ENCODE measurements at places on chromosomes 12 and 14.
A peak's percentile ranks its signal among the peaks of the same experiment; 100 is the strongest.

DNA sequence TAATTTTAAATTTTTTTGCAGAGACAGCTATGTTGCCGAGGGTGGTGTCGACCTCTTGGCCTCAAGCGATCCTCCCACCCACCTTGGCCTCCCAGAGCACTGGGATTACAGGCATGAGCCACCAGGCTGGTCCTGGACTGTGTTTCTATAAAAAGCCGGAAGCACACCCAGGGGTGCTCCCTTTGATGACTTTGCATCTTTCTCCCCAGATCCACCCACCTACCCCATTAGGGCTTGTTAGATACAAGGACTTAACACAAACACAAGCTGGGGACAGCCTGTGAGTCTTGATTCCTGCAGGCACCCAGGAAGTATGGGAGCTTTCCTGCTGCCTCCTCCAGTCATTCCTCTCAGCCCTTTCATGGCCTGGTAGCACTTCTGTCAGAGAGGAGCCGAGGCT, 67.0 kb downstream of the MAP1LC3B2 start:
- DNase-seq: no peak

- DNase-seq: no peak
These were observed 155.2 kb downstream of the KITLG start for GRCh38 chr12:88424791-88425730.

- DNase-seq: no peak
These were observed 248.6 kb upstream of the SOX5 start for GRCh38 chr12:24198070-24198469.

DNA sequence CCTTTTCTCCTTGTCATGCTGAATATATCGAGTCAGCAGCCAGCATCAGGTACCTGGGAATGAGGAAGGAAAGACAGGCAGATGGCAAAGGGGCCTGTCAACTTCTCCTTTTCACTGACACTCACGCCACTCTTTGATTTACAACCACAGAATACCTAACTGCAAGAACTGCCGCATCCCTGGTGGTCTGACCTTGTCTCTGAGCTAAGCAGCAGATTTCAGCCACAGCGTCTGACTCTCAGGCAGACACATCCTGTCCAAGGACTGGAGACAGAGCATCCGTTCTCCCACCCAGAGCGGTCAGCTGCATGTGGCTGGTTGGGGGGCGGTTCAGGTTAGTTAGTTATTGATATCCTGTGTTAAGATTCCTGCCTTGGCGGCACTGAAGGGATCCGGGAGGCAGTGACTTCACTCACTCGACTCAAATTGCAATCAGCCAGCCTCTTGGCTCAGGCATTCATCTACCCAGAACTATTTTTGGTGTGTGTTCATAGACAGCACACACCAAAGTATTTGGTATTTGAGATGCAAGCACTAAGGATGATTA, 11.2 kb upstream of the MAP1LC3B2 start:
- DNase-seq: no peak

GRCh38 chr12:28130625-28131598, 59.3 kb upstream of the CCDC91 start:
- DNase-seq: peak; percentile 32

- DNase-seq: no peak
These were observed 48.0 kb downstream of the TGFB3 start for GRCh38 chr14:75933712-75934296.

DNA sequence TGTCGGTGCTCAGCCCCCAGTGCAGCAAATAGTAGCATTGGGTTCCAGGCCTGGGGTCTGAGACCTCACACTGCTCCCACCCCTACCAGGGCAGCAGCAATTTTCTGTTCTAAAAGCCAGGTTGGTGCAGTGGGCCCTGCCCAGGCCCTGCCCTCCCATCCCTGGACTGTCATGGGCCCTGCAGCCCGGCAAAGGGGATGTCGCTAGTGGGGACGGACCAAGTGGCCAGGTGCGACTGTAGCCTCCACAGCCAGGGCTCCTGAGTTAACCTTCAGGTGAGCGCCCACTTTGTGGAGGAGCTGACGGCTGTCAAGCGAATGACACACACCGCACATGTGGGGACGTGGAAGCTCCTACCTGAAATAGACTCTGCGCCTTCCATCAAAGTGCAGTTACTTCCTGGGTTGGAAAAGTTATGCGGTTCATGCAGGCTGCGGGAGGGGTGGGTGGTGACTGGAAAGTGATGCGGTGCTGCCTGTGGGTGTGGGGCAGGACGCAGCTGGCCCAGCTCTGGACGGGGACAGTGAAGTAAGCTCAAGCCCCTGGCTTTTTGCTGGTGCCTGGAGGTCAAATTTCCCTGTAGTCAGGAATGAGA, 1.5 kb downstream of the INF2 start:
- DNase-seq: no peak

GRCh38 chr12:93990832-93991803, 157.3 kb upstream of the PLXNC1 start:
- no peak for DNase-seq

DNA sequence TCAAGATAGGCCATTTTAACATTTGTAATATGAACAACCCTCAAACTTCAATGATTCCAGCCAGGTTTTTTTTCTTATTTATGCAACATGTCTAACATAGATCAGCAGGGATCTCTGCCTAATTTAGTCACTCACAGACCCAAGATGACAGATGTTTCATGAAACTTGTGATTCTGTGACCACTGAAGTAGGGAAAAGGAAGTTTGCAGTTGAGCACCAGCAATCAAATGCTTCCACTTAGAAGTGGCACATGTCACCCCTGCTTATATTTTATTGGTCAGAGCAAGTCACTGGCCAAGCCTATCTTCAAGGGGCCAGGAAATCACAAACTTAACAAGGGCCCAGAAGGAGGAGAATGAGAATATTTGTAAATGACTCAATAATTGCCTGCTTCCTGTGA, 150.6 kb downstream of the BCAT1 start:
- DNase-seq: peak; percentile 50

GRCh38 chr12:131914179-131914702, 14.8 kb upstream of the PUS1 start:
- DNase-seq: no peak

DNA sequence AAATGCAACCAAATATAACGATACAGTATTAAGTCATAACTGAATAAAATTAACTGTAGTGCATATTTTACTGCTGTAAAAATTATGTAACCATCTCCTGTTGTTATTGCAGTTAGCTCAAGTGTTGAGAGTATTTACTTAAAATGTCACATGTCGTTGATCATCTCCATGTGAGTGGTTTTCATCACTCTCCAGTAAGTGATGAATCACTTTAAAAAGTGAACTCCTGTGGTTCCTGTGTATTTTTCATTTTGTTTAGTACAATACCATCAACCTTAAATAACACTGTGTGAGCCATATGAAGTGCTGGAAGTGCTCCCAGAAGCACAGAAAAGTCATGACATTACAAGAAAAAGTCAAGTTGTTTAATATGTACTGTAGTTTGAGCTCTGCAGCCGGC, 104.7 kb upstream of the SLCO1B1 start:
- no peak for DNase-seq

GRCh38 chr12:118044075-118044474, 16.9 kb downstream of the WSB2 start:
- no peak for DNase-seq

GRCh38 chr12:93802293-93802692, 125.1 kb downstream of the CRADD start:
- DNase-seq: no peak

DNA sequence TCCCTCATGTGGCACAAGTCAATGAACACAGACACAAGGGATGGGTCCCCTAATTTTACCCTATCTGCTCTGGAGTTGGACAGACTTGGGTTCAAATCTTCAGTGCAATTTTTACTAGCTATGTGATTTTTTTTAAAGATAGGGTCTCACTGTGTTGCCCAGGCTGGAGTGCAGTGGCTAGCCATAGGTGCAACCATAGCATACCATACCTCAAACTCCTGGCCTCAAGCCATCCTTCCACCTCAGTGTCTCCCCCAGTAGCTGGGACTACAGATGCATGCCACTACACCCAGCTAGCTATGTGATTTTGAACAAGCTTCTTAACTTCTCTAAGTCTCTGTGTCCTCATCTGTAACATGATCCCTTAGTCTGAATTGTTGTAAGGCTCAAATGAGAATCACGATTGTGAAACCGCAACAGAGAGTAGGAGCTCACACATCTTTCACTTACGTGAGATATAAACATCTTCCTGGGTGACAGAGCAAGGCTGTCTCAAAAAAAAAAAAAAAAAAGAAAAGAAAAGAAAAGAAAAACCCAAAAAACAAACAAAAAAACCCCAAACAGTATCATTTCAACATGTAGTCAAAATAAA, 4.7 kb downstream of the CALCOCO1 start:
- DNase-seq: no peak

GRCh38 chr14:68442828-68443629, 349.8 kb downstream of the ZFP36L1 start:
- DNase-seq: no peak

- DNase-seq: peak; percentile 9
These were observed 395.2 kb upstream of the DCN start for GRCh38 chr12:91577586-91578539.

DNA sequence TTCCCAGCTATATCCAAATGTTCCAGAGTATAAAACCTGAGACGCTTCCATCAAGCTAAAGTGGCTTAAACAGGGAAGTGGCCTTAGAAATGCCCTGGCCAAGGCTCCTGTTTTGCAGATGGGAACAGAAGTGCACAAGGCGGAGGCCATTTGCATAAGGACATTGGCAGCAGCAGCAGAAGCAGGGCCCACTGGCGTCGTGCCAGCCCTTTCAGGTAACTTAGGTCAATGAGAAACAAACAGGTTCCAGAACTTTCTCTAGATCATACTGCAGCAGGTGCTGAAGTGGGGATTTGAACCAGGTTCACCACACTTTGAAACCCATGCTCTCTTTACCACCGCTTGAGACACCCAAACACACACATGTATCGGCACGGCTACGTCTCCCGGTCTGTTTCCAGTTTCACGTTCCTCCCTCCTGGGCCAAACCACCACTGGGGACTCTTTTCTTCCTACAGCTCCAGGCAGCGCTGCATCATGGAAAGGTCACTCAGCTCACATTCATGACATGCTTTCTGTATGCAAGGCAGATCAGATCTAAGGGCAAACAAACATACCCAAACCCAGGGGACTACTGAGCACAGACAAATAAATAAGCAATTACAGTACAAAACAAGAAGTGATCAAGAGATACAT, 46.0 kb upstream of the PLEKHG6 start:
- no peak for DNase-seq

DNA sequence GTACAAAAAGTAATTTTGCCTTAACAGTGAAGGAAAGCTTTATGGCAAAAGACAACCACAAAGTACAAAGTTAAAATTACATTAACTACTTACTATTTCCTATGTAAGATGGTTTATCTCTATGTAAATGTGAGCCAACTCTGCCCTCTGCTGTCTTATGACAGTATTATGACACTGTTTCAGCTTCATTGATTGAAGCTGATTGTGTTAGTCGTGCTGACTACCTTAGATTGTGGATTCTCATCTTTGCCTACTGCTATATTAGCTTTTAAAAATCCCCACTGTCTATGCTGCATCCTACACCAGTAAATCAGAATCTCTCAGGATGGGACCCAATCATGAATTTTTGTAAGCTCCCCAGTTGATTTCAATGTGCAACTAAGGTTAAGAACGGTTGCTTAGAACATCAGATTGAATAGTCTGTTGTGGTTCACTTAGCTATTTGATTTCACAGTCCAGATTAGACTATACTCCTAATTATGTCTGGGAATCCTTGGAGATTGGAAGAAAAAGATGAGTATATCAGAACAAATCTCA, 12.2 kb upstream of the SPTB start:
- peak; percentile 50 for DNase-seq

GRCh38 chr12:121227294-121227693, 17.4 kb downstream of the P2RX4 start:
- DNase-seq: no peak

DNA sequence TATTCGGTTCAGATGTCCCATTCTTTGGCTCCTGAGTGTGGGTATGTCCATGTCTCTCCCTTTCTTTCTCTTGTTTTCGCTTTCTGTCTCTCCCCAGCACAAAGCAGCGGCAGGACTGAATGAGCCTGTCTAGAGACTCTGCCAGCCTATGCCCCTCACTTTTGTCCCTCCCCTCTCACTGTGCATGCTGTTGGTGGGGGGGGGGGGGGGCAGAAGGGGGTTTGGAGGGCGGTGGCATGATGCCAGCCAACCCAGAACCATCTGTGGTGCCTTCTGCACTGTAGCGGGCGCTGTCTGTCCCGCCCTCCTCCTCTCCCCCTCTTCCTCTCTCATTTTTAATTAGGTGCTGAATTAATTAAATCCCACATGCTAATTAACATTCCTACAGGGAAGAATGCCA, 17.7 kb downstream of the NGDN start:
- no peak for DNase-seq
